ENCODE measurements at places on chromosomes 1 and 21. TPM values are rescaled to one million over a fixed set of nuclear protein-coding genes. Genes with fewer than 3 reads are reported as not detected.

- DNase-seq = no peak
Measured at GRCh38 chr1:149995927-149996326, 14.6 kb downstream of the OTUD7B start.

RASSF5 gene
- total RNA-seq = 6.8 TPM

SPATA46 gene
- total RNA-seq = not detected

DNA sequence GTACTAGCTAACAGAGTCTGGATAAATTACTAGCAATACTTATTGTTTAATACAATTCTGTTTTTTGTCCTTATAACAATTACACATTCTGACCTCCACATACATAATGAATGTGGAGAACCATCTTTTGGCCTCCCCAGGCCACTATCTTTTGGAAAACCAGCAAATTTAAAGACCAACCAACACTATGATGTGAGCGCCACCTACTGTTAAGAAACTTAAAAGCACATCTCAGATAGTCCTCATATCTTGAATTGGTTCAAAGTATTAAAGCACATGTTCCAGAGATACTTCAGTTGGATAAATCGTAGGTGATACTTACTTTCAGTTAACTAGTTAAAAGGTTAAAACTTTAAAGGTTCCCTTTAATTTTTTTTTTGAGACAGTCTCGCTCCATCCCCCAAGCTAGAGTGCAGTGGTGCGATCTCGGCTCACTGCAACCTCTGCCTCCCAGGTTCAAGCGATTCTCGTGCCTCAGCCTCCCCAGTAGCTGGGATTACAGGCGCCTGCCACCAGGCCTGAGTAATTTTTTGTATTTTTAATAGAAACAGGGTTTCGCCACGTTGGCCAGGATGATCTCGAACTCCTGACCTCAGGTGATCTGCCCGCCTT, 29.3 kb upstream of the USP1 start:
- DNase-seq = no peak

All from mesothelial cell of epicardium (in vitro differentiated cells).